Activated effector memory CD4-positive, alpha-beta T cell treated with Interleukin-2 at 50 U/mL for 16 hours (primary cell): ENCODE measurements at places on chromosomes 11 and 22.

- DNase-seq, result no peak
These were observed 12.0 kb upstream of the EFCAB6 start for GRCh38 chr22:43823911-43824665.

GRCh38 chr22:49627217-49628181 lies 200.2 kb downstream of the BRD1 start:
- DNase-seq, result no peak

DNA sequence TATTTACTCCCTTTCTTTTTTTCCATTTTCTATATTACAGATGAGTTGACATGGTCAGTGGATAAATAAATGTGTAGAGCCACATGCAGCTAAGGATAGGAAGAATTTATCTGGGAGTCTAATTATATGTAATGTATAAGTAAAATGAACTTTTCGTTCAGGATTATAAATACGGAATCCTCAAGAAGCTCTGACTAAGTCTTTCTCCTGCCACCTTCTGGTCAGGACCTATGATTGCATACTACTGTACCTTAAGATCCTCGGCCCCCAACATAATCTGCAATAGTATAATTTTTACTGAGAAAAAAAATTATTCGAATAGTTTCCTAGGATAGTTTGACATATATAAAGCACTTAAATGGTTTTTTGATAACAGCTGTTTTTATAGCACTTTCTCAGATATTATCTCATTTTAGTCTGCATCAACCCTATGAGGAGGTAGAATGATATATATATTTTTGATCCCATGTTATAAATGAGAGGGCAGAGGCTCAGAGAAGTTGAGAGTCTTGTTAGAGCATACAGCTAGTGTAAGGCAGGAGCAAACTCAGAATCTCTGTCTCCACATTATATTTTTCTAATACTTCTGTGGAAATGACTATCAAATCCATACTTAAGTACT lies 36.1 kb downstream of the CCDC90B start:
- DNase-seq, result no peak

DNA sequence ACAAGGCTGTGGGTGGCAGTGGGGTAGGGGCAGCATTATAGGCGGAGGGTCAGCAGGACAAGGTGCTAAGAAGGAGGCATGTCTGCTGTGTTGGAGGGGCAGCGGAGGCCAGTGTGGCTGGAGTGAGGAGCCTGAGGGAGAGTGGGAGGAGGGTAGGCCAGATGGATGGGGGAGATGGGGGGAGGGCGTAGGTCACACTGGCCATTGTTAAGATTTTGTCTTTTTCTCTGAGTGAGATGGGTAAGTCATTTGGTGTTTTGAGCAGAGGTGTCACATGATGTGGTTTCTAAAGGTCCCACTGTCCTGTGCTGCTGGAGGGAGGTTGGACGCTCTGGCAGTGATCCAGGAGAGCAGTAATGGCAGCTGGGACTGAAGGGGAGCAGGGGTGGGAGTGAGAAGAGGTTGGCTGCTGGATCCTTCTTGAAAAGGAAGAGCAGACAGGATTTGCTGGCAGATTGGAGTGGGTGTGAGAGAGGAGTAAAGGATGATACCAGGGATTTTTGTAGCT lies 9.8 kb downstream of the PPP6R3 start:
- no peak for DNase-seq

- DNase-seq, result no peak
These were observed 25.2 kb upstream of the CTR9 start for GRCh38 chr11:10725907-10726253.

DNA sequence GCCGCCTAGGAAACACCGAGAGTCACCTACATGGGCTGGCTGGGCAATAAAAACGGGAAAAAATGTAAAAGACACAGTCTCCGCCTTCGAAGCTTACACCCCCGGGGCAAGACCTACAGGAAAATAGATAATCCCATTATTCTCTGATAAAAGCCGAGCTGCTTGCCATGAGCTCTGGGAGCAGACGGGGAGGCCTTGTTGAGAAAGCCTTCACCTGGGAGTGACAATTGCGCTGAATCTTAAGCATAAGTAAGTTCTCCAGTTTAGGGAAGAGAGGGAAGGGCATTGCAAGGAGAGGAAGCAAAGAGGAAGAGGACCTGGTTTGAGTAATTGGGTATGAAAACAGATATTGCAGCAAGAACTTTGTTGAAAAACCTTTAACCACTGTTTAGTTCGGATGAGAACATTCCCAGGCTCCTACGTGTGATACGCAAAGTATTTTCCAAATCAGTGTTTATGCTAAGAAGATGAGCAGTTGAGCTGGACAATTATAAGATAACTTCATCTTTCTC lies 813 bp upstream of the BTBD10 start:
- no peak for DNase-seq

- DNase-seq, result no peak
These were observed 6.0 kb upstream of the OR10A2 start for GRCh38 chr11:6856871-6857270.

DNA sequence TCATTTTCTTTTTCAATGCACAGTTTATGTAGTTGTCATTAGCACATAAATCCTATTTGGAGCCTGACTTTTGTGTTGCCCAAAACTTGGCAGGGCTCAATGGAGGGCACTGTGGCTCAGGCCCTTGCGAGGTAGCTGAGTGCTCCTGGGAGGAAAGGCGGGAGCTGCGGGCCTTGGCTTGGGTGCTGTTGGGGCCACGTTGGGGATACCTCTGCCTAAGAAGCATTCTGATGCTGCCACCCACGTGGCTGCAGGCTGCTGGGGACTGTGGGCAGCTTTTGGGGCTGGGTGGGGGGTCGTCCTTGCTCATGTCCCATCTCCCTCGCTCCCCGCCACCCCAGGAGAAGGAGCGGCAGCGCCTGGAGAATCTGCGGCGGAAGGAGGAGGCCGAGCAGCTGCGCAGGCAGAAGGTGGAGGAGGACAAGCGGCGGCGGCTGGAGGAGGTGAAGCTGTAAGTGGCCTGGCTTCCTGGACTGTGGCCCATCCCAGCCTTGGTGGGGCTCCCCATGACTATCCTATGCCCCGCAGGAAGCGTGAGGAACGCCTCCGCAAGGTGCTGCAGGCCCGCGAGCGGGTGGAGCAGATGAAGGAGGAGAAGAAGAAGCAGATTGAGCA lies 20.9 kb downstream of the INCENP start:
- DNase-seq, result no peak

- no peak for DNase-seq
These were observed 104.8 kb upstream of the NAV2 start for GRCh38 chr11:19607656-19608360.

DNA sequence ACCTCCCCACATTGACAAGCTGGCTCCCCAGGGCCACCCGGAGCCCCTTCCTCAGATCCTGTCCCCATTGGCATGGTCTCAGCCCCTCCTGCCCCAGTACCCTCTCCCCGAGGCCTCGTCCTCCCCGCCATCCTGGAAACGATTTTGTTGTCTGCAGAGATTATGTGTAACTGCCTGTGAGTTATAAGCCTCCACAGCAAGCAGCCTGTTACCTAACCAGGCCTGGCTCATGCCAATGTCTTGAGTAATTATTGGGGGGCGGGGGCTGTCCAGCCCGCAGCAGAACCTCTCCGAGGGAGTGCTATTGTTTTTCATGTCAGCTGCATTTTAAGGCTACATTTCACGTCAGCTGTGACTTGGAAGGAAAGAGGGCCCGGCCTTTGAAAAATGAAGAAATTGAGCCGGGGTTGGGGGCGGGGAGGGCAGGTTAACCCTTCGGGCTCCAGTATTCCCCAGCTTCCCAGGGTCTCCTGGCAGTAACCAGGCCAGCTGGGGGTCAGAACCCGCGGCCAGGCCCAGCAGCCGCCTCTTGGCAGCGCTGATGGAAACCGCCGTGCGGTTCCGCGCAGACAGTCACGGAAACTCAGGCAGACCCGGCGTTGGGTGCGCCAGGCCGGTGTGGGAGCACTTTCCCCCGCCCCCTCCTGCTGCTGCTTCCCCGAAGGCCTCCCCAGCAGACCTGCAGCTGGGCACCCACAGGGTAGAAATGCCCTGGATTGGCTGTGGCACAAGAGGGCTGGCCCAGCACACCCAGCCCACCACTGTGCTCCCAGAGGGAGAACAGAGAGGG lies 59.5 kb downstream of the CDKN1C start:
- no peak for DNase-seq

DNA sequence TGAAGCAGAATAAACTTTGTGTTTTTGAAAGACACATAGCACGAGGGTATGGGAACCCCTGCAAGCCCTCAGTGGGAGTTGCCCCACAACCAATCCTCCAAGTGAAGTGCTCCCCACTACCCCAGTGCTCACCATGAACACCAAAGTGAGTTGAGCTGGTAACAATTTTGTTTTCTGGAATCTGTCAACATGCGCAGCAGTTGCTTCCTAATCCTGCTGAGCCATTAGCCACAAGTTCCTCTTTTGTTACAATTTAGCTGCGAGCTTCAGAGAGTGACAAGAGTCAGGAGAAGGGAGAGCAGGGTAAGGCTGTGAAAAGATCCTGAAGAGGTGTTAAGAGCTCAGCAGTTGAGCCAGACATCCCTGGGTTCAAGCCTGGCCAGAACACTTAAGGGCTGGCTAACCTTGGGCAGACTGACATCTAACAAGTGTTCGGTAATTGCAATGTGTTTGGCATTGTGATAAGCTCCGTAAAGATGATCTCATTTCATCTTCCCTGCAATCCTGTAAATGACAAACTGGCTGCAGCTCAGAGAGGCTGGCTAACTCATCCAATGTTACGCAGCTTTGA lies 24.1 kb upstream of the ASPHD2 start:
- no peak for DNase-seq

GRCh38 chr22:32335471-32335870 lies 22.2 kb upstream of the RFPL3 start:
- DNase-seq, result no peak

DNA sequence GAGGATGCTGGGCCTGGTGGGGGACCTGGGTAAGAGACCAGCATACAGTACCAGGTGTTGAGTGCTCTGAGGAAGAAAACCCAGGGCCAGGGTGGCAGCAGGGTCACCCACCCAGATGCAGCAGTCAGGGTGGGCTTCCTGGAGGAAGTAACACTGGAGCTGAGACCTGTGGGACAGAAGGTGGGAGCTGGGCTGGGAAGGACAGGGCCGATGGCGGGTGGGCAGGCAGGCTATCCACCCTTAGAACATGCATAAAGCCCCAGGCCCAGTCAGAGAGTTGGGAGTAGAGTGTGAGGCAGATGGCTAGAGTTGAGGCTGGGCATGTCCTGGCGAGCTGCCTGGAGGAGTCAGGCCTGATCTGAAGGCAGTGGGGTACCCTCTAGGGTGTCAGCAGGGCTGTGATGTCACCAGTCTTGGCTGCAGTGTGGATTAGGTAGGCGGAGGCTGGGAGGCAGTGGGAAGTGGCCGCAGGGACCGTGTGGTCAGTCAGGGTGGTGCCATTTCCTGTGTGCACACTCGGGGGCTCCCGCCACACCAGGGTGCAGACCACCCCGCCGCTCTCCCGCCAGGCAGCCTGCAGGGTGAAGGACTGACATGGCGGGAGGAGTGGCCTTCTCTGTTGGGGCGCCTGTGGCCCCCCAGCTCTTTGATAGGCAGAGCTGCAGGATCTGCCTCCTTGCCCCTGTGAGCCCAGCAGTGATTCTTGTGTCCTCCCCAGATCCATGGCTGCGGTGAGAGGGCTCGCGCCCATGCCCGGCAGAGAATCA lies 35.3 kb downstream of the IGHMBP2 start:
- no peak for DNase-seq

- peak; percentile 50 for DNase-seq
These were observed 96.4 kb downstream of the KIAA1671 start for GRCh38 chr22:25048659-25049647.

DNA sequence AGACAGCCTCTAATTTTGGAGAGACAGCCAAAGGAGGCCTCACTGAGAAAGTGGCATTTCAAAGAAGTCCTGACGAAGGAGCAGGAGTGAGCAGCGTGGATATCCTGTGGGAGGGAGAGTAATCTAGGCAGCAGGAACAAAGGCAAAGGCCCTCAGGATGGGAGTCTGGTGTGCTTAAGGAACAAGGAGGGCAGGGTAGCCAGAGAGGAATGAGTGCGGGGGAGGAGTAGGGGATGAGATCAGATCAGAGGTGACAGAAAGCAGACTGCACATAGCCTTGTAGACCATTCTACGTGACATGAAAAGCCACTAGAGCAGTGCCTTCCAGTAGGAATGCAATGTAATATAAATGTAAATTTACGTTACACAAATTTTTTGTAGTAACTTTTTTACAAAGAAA lies 5.6 kb downstream of the SLC36A4 start:
- DNase-seq, result no peak

- no peak for DNase-seq
These were observed 802.8 kb downstream of the BRD1 start for GRCh38 chr22:49024775-49025440.

DNA sequence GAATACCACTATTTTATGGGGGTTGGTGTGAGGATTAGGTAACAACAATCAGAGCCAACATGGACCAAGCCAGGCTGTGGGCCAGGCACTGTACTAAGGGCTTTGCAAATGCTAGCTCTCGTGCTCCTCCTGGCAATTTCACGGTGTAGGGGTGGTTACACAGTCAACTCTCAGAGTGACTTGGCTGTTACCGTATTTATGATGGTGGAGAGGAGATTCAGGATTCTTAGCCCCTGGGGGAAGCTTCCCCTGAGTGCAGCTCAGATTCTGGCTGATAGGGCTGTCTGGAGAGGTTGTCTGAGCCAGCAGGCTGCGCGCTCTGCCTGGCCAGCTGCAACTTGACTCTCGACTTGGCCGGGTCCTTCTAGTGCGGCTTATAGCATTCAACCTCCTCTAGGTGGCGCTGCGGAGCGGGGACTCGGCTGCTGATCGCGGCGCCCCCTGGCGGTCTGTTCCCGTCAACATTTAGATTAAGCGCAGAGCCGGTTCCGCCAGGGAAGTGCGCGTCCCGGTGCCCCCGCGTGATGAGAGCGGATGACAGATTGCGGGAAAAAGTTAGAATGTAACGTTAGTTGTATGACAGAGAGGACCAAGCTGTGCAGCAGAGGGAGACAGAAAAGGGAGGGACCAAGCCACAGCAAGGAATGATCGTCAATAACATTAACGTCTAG lies 4.5 kb upstream of the NCF4 start:
- peak; percentile 87 for DNase-seq

- no peak for DNase-seq
These were observed 10.7 kb downstream of the PPM1F start for GRCh38 chr22:21941921-21942320.

GRCh38 chr11:44138286-44138685 lies 42.8 kb downstream of the EXT2 start:
- no peak for DNase-seq

DNA sequence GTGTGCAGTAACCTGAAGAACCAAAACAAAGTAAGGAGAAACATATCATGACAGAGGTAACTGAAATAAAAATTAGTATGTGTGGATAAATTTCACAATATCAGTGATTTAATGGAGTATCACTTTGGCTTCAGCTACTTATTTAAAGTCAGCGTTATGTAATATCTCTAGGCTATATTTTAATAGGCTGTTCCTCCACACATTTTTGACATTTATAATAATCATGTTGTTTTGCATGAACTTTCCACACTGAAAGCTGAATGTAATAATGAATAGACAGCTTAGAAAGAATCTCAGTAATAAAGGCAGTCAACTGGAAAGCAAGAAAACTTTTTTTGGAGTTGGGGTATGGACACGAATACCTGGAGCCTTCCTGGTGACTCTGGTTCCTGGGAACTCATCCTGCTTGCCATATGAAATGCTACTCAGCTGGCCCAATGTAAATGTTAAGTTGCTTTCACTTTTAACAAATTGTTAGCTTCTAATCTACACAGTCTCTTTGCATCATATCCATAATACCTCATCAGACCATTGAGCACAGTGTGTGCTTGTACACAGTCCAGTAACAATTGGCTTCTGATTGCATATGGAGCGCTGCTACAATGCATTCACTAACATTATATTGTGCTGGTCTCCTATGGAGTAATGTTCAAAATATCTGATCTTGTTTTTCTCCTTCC lies 257.7 kb downstream of the SOX6 start:
- no peak for DNase-seq
